ENCODE measurements at places on chromosomes 11 and 22.

DNA sequence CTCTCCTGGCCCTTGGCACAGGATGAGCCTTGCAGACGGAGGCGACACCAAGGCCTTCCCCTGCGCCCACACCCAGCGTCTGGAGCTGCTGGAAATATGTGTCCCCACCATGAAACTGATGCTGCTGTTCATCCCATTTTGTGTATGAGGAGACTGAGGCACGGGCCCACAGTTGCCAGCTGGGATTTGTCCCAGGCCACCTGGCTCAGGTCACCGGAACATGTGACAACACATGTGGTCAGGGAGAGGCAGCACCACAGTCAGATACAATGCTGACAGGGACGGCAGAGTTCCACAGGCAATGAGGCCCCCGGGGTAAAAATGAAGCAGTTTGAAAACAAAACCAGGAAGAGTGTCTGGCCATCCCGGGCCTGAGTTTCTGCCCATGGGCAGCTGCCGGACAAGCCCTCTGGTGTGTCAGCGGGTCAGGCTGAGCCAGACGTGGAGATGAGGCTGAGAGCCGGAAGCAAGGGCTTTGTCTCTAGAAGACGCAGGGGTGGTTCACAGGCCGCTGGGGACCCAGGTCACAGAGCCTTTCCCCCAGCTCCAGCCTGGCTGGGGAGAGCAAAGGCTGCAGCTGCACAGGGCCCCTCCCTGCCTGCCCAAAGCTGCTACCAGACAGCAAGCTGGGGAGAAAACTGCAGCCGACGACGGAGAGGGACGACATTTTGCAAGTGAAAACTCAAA lies 80.7 kb downstream of the CDKN1C start:
- no peak for DNase-seq

- DNase-seq: no peak
These were observed 2.0 kb upstream of the LAYN start for GRCh38 chr11:111538407-111539114.

GRCh38 chr22:37186997-37187522 lies 987 bp downstream of the C1QTNF6 start:
- no peak for DNase-seq

DNA sequence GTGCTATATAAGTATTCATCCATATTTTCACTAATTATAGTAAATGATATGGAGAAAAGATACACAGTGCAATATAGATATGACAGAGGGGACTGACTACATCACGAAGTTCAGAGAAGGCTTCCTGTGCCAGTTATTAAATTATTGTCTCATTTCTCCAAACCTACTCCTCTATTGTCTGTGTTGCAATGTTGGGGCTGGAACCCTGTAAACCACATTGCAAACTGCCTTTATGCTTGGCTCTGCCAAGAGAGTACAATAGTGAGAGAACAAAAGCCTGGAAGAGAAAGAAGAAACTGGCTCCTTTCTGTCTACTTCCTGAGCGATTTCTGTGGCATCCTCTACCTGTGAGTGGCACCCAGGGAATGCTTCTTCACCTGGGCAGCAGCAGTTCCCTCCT lies 46.4 kb downstream of the ME3 start:
- DNase-seq: no peak

- DNase-seq: no peak
These were observed 36.6 kb upstream of the NFAM1 start for GRCh38 chr22:42468841-42469240.

DNA sequence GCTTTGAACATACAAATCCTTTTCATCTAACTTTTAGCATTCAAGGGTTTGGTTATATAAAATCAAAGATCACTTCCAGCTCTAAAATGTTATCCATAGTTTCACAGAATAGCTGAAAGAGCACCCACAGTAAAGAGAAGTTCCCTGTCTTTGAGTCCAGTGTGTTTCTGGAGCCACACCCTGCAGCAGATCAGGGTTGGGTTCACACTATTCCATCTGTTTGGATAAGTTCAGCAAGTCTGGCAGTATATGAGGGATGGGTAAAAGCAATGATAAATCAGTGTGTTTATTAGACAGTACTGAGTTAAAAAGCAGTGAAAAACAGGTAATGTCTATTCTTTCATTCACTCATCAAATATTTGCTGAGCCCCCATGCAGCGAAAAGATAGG lies 135.8 kb upstream of the PITPNB start:
- DNase-seq: no peak

- DNase-seq: no peak
These were observed 300.2 kb downstream of the MN1 start for GRCh38 chr22:27501191-27501936.

GRCh38 chr11:105799728-105800462 lies 190.0 kb downstream of the GRIA4 start:
- no peak for DNase-seq

GRCh38 chr22:46646531-46647215 lies 26.5 kb downstream of the GRAMD4 start:
- no peak for DNase-seq

DNA sequence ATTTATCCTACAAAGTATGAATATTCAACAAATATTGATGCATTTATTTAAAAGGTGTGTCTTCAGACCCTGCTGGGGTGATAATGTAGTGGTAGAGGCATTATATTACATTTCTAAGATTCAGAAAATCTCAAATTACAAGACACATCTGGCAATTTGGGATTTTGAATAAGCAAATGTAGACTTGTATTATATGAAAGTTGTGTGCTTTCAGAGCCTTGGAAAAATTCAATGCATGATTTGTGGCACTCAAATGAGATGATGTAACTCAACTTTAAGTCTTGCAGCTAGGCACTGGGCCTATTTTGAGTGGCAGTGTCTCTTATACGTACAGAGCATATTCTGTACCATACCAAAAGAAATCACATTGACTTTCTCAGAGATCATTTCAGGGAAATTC lies 214.4 kb downstream of the ETS1 start:
- DNase-seq: no peak

GRCh38 chr11:112410325-112410724 lies 149.7 kb upstream of the PLET1 start:
- DNase-seq: no peak

All from stimulated activated effector memory CD8-positive, alpha-beta T cell treated with anti-CD3 and anti-CD28 coated beads, Interleukin-12 subunit alpha, Interleukin-12 subunit beta, amount 100 ng/mL, for 72 hours (primary cell).